ENCODE measurements at places on chromosomes 3 and 15. TPM values are rescaled to one million over a fixed set of nuclear protein-coding genes. Genes with fewer than 3 reads are reported as not detected.

GRCh38 chr3:56725175-56725574 lies 42.1 kb upstream of the TASOR start:
- DNase-seq = no peak

GRCh38 chr15:74955796-74956647 lies 550 bp downstream of the RPP25 start:
- peak; percentile 88 for DNase-seq

GRCh38 chr3:184305577-184305976 lies 6.5 kb downstream of the PSMD2 start:
- DNase-seq = no peak

DNA sequence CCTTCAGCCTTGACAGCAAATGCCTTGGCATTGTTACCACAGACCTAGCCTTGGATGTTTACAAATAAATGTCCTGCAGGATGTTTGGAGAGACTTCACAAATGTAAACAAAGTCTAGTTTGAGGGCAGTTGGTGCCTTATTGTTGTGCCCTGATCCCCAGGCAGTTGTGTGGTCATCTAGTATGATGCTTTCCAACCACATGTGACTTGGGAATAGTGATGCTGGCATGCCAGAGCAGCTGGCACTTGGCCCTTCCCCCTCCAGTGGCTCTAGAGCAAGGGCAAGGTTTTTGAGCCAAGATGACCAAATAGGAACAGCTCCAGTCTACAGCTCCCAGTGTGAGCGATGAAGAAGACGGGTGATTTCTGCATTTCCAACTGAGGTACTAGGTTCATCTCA lies 258.2 kb downstream of the ADAMTS17 start:
- DNase-seq = no peak

DNA sequence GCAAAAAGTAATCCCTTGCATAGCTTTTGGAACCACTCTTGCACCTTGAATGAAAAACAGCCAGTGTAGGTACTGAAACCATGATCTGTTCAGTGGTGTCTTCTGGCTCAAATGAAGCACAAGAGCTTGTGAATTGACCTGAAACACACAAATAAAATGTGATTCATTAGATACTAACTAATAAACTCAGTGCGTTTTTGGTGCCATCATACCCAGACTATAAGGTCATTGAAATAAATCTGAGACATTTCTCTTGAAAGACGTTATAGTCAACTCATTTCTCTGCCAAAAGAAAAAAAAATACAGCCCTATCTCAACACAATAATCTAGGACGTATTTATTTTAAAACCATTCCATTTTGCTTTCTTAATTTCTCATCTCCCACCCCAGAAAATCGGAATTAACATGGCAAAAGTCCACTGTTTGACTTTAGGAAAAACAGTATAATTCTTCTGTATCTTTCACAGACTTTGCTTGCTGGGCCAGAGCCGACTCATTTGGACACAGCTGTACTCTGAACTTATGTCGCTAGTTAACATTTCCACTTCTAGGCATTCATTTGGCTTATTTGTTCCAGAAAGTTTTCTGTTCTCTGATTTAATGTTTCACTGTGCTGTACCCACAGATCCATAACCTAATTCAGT lies 284.9 kb upstream of the TBL1XR1 start:
- DNase-seq = no peak

GRCh38 chr15:64521201-64521600 lies 60.8 kb downstream of the ZNF609 start:
- no peak for DNase-seq

- no peak for DNase-seq
These were observed 26.9 kb upstream of the SAMMSON start for GRCh38 chr3:69972672-69973071.

DNA sequence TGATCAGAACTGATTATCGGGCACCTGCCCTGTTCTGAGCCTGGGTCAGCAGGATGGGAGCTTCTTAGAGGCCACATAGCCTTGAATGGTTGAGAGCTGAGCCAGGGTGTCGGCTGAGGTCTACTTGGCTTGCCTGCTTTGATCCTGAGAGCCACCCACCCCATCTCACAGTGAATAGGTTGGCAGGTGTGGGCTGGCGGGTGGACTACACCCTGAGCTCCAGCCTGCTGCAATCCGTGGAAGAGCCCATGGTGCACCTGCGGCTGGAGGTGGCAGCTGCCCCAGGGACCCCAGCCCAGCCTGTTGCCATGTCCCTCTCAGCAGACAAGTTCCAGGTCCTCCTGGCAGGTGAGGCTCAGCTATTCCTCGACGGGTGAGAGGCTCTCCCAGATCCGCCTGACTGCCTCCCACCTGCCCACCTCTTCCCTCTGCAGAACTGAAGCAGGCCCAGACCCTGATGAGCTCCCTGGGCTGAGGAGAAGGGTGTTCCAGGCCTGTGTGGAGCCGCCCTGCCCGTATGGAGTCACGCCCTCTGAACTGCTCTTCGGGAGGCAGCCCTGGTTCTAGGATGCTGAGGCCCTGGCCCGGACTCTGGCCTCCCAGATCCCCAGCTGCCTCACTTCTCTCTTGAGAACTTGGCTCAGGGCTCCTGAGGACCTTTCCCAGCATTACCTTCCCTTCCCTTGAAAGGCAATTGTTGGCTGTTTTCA lies 3.8 kb downstream of the COMMD4 start:
- no peak for DNase-seq

DNA sequence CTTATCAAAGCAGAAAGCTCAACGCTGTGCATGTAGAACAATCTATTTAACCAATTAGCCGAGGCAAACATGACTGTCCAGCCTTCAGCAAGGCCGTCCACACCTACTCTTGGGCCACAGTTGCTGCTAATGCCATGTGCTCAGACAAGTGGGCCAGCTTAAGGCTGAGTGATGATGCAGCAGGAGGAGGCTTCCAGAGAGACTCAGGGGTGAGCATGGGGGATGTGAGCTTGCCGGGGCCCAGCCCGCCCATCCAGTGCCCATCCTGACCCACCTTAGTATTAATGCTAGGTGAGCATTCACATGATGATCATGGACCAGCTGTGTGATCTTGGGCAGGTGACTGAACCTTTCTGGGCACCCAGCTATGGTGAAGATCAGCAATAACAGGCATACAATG lies 150.1 kb downstream of the TPRA1 start:
- DNase-seq = no peak

DNA sequence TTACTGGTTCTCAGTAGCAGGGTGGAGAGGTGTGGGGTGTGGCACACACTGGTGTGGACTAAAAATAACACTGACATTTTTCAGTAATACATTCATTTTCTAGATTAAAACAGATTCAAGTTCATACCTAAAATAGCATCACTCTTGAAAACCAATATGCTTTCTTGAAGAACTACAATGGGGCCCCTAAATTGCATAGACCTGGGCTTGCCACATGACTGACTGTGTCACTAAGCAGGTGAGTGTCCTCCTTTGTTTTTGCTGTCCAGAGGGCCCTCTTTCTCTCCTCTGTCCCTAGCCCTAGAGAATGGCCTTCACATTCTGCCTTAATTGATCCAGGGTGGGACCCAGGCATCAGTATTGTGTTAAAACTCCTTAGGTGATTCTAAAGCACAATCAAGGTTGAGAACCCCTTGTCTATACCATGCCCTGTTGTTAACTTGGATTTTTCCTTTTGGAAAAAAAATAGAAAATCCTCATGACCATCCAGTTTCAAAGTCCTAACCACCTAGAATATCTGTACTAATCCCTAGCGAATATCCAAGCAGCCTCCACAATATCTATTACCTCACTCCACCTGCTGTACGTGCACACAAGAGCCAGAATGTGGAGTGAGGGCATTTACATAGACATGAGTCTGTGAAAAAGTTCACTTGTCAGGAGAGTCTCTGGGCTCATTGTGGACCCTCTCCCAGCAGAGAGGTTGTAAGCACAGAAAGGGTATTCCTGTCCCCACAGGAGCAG lies 18.7 kb upstream of the TMEM41A start:
- no peak for DNase-seq

MYO9A gene
- total RNA-seq = 76.0 TPM

DNA sequence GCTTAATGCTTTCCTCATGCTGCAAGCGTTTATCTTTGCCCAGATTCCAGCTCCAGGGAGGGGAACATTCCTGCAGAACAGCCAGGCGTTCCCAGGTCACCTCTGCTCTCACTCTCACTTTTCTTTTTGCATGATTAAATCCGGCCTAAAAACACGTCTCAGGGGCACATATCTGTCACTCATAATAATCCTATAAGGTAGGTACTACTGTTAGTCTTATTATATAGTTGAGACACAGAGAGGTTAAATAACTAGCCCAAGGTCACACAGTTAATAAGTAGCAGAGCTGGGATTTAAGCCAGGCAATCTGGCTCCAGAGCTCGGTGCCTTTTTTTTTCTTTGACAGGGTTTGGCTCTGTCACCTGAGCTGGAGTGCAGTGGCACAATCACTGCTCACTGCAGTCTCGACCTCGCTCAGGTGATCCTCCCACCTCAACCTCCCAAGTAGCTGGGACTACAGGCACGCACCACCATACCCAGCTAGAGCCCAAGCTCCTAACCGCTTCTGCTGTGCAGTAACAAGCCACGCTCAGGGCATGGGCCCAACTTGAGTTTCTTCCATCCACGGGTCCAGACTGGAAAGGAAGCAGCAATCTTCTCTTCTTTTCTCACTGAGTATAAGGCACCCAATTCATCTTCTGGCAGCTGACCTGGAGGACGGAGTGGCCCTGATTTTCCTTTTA lies 96.5 kb downstream of the LIPC start:
- DNase-seq = peak; percentile 87

GRCh38 chr15:26864664-26865191 lies 2.1 kb upstream of the GABRA5 start:
- peak; percentile 48 for DNase-seq

- no peak for DNase-seq
These were observed 17.1 kb downstream of the TMEM108 start for GRCh38 chr3:133055339-133055738.

DNA sequence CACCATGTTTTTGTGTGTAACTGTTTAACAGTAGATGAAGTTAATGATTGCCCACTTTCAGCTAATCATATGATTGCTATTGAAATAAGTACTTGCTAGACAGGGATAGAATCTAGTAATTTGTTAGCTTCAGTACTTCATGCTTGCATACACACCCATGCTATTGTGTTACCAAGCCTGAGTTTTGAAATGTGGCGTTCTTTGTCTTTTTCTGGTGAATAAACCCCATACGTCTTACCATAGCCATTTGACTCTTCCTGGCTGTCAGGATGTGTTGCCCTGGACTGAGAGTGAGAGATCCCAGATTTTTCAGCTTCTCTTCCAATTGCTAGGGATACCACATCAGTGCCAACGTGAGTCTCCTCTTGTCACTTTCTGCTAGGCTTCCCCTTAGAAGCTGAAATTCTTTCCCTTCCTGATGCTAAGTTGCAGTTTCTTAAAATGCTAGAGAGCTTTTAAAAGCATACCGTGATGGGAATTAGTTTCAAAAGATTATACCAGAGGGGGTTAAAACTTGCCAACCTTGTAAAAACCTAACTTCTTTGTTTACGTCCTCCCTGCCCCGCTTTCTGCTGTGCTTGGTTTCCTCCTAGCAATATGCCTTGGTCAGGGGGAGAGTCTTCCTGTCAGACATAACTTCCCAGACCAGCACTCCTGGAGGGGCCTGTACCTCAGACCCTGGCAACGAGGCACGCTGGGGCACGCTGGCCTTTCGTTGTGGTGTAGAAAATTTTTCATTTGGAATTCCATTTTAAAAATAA lies 62.9 kb upstream of the ULK4 start:
- DNase-seq = no peak

DNA sequence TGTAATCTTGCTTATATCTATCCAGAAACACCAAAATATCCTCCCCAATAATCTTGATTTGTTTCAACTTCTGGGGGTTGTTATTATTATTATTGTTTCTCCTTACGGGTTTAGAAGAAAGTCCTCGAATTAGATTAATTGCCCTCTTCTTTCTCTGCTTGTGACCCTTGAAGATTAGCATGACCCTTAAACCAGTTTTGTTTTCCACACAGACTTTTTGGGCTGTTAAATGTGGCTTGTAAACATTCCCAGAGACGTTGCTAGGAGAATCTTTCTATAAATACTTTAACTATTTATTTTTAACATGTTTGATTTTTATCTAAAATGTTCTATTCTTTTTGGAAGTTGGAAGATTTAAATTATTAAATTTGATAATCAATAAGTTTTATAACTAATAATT lies 4.3 kb upstream of the SUCNR1 start:
- no peak for DNase-seq

DNA sequence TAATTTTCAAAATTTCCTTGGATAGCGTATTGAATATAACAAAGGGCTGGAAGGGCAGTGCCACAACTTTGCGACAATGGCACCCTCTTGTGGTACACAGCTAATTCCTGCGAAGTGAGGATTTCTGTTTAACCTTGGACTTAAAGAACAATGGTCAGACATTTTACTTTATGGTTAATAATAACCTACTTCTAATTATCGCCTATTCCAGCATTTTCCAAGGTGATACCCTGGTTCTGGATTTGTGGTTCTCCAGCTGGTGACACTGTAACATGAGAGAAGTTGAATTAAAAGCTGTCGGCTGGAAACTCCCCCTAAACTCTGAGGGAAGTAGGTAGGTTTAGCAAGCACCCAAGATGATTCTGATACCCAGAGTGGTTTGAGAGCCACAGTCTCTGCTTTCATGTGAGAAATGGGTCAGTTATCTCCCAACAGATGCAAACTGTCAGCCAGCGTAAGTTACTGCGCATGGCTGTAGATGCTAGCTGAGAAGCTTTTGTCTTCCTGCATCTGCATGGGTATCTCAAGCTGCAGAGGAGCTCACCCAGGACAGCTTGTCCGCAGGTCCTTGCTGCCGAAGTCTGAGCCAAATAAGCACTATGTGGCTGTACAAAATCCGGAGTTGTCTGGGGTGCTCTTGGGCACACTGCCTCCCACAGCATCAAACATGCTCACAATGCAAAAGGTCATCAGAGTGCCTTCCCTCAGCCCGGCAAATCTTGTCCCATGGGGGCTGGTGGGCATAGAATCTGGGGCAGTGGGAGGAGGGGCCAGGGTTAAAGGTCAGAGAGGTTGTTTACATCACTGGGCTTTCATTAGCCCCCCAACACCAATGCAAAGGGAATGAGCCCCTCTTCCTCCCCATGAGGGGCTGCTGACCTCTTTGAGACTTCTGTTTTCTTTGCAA lies 6.6 kb upstream of the CHSY1 start:
- peak; percentile 64 for DNase-seq

DNA sequence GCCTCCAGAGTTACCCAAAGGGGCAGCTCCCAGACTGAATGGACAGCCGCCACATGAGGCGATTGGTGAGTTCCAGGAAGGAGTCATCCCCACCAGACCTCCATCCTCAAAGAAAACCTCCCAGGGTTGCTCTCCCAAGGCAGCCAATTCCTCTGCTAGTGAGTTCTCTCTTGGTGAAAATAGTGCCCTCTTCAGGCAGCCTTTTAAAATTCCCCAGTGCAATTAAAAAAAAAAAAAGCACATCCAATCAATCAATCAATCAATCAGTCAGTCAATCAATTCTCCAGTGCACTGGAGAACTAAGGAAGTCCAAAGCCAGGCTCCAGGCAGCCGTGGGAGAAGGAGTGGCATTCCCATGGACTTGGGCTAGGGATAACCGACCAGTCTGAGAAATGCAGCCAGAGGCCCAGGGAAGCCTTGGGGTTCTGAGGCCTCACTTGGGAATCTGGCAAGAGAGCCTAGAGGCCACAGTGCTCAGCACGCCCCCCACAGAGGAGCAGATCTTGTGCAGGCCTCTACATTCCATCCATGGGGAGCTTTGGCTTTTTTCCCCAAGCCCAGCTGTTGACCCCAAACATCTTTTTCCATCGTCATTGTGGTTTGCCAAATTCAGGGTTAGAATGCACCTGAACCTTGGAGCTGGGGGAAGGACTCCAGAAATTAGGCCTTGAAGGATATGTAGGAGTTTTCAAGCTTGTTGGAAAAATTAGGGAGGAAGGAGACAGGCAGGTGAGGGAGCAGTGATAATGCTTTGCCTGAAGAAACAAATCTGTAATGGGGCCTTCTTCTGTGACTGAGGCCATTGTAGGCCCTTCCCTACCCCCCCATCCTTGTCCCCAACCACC lies 4.8 kb downstream of the PAQR5 start:
- no peak for DNase-seq

SPATA12 gene
- 0.16 TPM for total RNA-seq

CCR9 gene
- not detected for total RNA-seq
